ENCODE measurements at places on chromosomes 1 and 21.

DNA sequence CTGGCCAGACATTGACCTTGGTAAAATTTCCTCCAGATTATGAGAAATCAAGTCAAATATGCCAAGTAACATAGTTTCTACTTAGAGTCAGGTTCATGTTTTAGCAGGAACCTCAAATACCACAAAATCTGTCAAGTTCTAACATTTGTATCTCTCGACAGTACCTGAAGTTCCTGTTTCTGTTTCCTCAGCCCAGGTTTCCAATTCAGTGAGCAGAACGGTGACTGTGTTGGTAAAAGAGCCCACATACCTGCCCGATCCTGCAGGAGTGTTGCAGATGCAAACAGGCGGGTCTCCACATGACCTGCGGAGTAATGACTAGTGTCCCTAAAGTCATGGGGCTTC, 57.9 kb upstream of the LGALS8 start:
- DNase-seq, result no peak

DNA sequence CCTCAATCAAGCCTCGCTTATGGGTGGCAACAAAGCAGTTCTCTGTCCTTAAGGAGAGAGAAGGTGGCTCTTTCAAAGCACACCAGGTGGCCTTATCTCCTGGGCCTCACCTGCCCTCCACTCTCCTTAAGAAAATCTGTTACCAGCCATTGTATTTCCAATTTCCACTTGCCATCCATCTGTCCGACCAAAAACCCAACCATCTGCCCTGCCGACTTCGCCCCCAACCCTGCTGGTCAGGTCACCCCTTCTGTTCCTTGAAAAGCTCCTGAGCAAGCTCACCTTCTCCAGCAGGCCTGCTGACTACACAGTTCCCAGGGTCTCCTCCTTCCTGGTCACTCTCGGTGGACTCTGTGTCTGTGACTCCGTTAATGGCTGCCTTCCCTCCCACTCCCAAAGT, 619 bp upstream of the IGFN1 start:
- DNase-seq, result no peak

DNA sequence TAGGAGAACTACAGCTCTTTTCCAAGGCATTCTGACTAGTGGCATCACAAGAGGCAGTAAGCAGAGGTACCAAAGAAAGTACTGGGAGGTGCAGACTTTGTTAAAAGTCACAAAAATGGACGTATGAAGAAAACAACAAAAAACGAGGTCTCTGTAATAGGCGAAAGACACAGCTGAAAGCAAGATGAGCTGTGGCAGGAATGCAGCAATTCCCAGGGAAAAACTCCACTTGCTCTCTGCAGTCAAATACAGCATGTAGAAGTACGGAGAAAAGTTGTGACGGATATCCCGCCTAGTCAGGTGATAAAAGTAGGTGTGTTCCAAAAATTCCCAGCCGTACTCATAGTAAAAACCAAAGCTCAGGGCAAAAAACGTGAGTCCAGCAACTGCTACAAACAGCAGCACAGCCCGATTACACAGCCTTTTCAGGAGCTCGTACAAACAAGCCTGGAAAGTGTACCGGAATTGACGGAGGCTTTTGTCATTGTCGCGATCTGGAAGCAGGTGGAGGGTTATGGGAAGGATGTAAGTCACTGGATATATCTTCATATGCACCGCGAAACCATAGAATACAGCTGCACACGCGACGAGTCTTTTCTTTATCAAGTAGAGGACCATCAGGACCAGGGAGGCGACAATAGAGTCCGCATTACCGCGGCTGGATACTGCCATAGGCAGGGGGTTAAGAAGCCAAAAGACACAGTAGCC, 979 bp downstream of the PIGM start:
- no peak for DNase-seq

DNA sequence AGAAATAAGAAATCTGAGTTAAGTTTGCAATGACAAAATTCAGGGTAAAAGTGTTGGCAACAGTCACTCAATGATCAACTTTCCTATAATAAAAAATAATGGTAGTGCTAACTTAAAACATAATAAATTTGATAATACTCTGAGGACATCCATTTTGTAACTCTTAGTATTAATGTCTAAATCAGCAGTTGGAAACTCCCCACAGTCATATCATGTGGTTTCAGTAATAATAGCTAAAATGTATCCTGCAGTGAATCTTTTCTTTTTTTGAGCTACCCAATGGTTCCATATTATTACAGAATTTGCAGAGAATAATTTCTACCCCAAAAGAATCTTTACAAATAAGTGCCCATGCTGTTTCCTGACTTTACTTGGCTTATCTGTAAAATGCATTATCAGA, 286.7 kb downstream of the PTPRC start:
- DNase-seq, result no peak

- peak; percentile 33 for DNase-seq
Measured at GRCh38 chr1:228337031-228337564, 69.5 kb downstream of the TRIM11 start.

GRCh38 chr1:2833454-2834145, 32.1 kb upstream of the TTC34 start:
- no peak for DNase-seq

DNA sequence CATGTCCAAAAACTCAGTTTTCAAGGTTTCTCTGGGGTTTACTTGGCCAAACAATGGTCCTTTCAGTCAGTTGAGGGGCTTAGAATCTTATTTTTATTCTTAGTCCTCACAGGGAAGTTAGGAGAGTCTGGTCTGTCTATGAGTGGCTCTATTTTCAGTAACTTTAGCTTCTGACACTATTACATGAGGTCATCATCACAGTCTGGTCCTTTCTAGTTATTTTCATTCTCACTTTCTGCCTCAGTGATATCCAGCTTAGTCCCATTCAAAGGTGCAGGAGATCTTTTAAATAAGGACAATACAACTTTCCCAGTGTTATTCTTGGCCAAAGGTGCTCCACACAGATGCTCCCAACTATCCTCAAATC, 30.0 kb upstream of the FGGY start:
- DNase-seq, result no peak

DNA sequence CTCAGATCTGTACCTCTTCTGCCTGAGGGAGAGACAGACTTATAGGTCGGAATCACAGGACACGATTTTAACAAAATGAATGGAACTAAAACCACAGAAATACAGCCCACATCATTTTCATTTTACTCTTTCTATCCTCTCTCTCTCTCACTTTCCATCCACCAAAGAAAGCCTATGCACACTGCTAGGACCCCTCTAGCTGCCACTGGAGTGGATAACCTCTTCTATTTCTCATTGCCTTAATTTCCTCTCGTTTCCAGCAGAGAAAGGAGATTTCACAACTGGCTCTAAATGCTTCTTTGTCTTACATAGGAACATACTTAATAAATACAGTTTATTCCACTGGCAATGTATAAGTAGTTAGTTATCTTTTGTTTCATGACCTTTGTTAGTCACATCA, 867.8 kb upstream of the ADGRL4 start:
- no peak for DNase-seq

DNA sequence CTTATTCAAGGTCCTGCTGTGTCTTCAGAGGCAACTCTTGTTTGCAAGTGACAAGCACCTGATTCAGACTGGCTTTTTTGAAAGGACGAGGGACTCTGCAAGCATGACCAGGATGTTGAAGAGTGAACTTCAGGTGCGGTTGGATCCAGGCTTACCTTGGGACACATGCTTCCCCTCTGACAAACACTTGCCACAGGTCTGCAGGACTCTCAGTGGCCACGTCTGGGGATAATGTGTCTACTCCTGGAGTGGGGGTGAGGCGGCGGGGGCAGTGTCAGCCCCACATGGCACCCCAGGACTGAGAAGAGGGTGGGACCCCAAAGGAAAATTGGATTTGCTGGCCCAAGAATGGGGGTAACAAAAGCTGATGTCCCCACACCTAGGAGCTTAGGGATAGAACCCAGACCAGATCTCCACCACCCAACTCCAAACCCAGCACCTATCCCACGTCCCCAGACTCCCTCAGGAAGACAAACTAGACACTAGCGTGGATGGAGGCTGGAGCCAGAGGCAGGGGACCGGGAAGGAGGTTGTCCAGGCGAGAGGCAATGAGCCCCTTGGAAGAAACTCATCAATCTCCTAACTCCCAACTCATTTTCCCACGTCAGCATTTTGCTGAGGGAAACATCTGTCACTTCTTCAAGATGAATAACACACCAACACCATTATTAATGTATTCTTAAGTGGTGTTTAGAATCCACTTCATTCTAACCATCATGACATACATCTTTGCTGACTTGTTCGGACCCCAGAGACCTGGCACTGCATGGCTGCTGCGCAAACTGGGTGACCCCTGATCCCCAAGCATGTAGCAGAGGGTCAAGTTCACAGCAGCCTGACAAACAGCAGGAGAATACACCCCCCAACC, 32.0 kb upstream of the LAPTM5 start:
- no peak for DNase-seq

DNA sequence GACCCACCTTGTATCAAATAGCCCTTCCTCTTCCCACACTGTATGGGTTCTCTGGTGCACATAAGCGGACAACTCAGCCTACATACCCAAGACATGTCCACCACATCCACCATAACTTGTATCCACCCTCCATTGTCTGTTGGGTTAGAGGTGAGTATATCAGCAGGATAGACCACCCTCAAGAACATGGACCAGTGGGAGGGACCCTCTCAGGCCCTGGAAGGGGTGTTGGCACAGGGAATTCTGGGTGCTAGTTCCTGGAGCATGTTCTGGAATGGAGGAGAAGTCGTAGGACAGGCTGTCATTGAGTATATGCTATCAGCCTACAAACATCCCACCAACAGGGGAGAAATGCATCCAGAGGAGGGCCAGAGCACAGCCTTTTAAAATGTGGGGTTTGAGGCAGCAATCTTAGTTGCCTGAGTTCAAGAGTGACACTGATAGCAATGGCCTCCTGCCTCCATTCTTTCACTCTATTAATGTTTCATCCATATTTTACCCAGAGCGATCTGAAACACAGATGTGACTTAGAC, 7.5 kb downstream of the CD55 start:
- DNase-seq, result no peak

DNA sequence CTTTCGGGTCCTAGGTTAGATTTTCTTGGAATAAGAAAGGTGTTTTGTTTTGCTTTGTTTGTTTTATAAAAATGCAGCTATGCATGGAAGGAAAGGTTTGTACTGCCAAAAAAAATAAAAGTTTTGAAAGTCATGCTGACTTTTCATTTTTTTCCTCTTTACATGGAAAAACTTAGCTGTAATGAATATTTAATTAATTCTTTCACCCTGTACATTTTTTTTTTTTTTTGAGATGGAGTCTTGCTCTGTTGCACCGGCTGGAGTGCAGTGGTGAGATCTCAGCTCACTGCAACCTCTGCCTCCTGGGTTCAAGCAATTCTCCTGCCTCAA, 48.7 kb downstream of the NENF start:
- no peak for DNase-seq

All from activated naive CD4-positive, alpha-beta T cell treated with anti-CD3 and anti-CD28 coated beads, Interleukin-2, amount 50 U/mL, for 72 hours (primary cell).